ENCODE measurements at places on chromosomes 11 and 22.

DNA sequence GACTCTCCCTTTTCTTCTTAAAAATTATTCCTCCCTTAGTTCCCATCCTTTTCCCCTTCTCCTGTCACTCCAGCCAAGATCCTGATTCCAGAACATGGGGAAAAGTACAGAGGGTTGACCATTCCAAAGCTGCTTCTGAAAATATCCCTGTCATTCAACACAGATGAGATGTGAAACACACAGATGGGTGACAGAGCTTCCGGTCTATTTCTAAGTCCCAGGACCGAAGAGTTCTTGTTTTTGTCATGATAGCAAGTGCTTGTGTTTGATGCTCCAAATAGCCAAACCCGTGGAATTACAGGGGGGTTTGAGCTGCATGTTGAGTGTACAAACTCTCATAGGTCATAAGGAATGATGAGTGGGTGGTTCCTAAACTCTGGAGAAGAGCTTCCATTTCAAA lies 57.9 kb downstream of the PARVA start:
- no peak for DNase-seq

GRCh38 chr11:57601297-57601696 lies 3.8 kb downstream of the SERPING1 start:
- DNase-seq, result no peak

- no peak for DNase-seq
Observed at GRCh38 chr22:50125029-50125428, 35.2 kb downstream of the MOV10L1 start.

DNA sequence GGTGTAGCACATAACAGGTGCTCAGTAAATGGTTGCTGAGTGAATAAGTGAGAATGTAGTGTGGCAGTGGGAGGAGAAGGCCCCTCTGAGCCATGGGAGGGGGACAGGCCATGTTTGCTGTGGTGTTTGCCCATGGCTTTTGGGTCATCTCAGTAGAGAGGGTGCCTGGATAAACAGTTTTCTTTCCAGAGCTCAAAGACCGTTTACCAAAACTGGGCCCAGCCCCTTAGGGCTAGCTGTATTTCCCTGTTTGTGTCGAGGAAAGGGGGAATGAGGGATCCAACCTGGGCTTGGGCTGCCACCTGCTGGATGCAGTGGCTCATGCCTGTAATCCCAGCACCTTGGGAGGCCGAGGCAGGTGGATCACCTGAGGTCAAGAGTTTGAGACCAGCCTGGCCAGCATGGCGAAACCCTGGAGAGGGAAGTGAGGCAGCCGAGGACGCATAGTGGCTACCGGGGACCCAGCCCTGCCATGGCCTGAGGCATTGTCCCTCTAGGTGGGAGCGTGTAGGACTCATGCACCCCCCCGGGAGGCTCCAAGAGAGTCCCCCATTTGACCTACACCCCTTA lies 8.7 kb upstream of the LTO1 start:
- DNase-seq, result no peak

DNA sequence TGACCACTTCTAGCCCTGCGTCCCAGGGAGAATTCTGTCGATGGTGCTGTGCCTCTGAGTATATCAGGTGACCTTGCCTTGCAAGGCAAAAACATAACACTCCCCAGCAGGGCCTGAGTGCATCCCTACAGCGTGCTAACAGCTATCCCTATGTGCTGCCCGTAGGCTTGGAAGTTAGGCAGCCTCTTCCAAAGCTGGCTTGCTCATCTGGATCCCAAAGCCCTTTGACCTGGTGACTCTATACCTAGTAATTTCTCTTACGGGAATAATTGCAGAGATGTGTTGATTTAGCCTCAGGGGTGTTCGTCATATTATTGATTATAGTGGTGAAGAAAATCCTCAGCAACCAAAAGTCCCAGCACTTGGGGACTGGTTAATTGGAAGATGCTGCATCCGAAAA lies 32.6 kb upstream of the CRYBB3 start:
- DNase-seq, result no peak

DNA sequence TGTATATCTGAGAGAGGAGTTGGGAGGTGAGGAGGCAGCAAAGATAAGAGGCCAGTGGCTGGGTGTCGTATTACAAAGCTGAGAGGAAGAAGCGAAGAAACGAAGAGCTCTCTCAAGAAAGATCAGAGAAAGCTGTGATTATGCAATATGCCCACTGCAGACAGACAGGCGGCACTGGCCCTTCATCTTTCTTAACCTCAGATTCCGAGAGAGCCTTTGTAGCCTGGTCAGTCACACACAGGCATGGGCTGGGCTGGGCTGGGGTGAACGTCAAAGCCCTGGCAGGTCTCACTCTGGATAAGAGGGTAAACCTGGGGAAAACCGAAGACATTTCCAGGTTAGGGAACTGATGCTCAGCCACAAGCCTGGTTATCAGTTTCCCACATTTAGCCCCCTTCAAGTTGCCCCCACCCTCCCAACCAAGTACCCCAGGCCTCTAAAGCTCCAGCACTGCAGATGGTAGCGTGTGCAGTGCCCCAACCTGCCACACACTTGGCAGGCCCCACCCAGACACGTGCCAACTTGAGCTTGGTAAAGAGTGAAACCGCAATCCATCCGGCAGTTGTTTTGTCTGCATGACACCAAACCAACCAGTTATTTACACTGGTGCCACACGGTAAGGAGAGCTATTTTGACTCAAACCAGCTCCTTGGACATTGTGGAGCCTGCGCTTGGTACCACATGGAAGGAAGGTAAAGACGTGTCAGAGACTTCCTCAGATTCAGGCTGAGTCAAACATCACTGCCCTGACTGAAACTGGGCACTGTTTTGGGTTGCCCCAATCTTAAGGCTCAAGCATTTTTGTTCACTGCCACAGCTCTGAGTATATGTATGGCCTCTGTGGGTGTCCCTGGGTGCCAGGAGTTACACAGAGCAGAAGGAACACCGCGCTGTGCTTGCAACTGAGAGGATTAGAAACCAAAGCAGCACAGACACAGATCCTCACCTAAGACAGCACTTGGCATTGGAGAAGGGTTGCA lies 135.9 kb downstream of the FDX1 start:
- no peak for DNase-seq
